Stimulated activated CD4-positive, alpha-beta T cell treated with anti-CD3 and anti-CD28 coated beads, Interleukin-2, amount 100 ng/mL, for 48 hours (primary cell): ENCODE measurements at places on chromosomes 7 and 10.

GRCh38 chr7:155351120-155351870, 53.6 kb downstream of the INSIG1 start:
- DNase-seq: no peak

DNA sequence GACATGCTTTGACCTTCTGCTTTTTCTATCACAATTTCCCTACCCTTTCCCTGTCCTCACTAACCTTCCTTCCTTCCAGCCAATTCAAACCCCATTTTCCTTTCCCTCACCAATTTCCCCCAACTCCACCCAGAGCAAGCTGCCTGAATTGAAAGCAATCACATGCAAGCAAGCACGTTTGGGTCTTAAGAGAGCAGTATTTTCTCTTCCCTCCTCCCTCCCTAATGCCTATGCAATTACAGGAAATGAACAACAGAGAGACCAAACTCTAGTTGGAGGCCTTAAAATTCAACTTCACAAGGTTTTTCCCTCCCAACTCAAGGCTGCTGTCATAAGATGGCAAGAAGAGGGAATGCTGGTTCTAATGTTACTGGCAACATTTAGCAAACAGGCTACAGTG, 117.2 kb downstream of the MYOF start:
- no peak for DNase-seq

GRCh38 chr10:30897547-30897946, 134.1 kb downstream of the ZNF438 start:
- no peak for DNase-seq

- peak; percentile 23 for DNase-seq
These were observed 14.9 kb downstream of the CAMK2G start for GRCh38 chr10:73859428-73859783.

DNA sequence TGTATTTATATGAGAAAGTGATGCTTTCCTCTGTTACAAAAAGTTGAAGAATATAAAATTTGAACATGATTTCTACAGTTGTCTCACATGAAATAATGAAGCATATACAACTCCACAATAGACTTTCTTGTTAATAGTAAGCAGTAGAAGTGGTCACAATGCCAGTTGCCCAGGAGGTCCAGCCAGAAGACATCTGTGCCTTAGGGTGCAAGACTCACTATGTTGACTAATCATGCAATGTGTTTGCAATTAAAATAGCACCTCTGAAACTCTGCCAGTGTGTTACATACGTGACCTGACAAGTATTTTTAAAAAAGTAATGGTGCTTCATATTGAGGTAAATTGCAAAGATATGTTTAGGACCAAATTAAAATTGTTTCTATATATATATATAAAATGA, 547.2 kb downstream of the ETV1 start:
- no peak for DNase-seq

DNA sequence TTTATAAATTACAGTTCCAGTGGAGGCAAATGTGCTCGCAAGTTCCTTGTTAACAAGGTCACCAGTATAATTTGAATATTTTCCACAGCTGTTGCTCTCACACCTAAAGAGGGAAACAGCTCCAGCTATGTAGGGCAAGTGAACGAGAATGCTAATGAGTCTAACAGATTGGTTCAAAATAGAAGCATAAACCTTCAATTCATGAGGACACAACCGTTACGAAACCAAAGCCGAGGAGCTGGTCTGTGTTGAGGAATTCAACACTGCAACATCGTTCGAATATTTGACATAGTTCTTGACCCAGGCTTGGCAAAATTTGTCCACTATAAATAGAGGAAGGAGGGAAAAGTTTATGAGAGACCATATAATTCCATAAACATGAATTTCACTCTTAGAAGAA, 161.3 kb downstream of the KLF6 start:
- DNase-seq: no peak

- DNase-seq: no peak
These were observed 105.4 kb upstream of the KIF5B start for GRCh38 chr10:32161586-32161985.

DNA sequence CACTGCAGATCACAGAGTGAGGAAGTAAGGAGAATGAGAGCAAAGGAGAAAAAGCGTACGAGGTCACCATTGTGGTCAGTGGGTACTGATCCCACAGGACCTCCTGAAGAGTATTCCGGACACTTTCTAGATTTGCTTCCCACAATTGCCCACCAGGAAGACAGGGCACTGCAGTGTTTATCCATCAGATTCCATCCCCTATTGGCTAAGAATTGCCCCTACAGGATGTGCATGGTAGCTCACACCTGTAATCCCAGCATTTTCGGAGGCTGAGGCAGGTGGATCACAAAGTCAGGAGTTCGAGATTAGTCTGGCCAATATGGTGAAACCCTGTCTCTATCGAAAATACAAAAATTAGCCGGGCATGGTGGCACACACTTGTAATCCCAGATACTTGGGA, 5.3 kb upstream of the FHIP2A start:
- no peak for DNase-seq

DNA sequence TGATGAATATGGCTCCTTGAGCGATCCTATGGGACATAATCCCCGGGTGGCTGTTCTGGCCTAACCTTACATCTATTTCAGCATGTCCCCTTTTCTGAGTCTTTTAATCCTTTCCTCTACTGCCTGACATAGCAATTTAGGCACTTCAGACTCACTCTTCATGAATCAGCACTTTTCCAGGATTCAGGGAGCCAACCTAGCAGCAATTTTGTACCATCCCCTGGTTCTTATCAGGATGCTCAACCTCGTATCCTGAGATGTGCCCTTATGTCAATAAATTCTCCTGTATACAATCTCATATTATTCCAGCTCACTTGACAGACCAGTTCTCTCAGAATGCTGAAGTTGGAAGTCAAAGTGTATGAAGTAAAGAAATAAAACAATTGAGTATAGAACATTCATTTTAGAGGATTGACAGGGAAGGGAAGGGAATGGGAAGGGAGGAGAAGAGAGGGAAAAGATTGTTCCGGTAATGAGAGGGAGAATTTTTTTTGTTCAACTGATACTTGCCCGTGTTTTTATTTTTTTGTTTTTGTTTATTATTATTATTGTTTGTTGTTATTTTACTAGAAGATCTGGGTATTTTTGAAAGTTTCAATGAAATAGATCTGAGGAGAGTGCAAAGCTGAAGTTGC, 8.2 kb upstream of the ZC3HAV1 start:
- DNase-seq: no peak

DNA sequence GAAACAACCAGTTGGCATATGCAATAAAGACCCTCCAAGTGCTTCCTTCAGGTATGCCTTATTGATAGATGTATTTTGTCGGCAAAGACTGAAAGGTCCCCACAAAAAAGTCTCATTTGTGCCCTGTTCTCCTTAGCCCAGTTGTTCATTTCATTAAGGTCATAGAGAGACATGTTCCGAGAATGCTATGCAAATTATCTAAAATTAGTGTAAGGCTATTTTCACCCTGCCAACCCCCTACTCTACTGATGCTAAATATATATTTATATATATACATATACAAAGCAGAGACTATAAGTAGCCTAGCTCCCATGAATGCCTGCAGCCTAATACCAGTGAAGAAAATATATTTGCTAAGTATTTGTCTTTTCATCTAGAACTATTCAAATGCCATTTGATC, 96.7 kb upstream of the ADO start:
- no peak for DNase-seq

- no peak for DNase-seq
These were observed 40.2 kb downstream of the ANTXRL start for GRCh38 chr10:46326971-46327370.

DNA sequence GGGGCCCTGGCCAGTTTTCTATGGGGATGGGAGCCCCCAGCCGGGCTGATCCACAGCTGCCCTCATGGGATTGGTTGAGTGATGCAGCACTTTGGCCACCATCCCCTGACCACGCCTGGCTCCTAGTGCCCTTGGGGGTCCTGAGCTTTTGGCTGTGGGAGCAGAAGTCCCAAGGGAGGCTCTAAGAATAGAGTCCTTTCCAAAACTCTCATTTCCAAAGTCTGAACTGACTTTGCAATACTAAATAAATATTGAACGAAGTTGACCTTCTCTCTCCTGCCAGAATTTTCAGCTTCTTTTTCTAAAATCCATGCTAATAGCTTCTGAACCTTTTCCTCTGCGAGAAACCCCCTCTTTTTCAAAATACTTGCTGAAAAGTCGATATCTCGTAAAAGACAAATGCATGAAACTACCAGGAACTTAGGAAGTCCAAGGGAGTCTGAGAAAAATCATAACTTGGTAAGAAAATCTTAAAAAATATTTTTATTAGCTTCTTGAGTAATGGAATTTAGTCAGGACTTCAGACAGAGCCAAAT, 62.7 kb upstream of the IGFBP3 start:
- no peak for DNase-seq

DNA sequence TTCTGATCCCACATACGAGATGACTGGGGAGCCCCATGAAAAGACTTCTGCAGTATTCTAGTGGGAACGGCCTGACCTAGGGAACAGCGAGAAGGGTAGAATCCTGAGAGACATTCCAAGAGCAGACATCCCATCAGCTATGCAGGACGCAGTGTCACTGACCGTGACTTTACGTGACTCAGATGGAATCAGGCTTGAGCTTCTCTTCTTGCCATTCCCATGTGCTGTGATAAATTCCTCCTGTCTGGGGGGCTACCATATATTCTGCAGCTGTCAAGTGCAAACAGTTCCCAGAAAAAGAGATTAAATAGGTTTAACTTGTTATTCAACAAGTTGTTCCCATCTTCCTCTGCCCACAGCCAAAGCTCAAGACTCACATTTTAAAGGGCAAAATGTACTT, 73.1 kb upstream of the PDE1C start:
- DNase-seq: no peak

DNA sequence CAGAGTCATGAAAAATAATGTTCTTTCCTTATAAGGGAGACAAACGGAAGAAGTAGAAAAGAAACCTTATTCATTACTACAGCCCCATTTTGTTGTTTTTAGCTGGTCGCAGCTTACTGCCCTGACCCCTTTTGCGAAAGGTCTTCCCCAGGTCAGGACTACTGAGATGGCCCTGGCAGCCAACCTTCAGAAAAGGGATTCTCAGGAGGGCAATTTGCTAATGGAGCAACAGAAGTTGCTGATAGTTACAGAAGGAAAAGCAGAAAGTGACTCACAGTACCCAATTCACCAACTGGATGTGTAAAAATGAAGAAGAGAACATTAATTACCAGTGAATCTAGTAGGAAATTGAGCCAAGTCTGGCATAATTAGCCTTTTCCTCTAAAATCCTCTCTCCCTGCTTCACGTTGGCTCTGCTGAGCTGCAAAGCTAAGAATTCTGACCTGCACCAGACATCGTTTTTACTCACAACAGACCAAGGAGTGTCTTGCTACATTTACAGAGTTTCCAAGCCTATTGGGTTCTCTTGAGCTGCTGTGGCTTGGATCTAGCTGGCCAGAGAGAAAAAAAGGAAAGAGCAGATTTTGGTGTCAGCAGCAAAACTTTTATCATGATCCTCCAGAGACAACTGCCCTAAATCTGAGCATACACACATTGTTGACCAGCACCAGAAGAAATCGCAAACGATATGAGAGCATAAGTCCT, 499.9 kb upstream of the FZD8 start:
- DNase-seq: no peak

DNA sequence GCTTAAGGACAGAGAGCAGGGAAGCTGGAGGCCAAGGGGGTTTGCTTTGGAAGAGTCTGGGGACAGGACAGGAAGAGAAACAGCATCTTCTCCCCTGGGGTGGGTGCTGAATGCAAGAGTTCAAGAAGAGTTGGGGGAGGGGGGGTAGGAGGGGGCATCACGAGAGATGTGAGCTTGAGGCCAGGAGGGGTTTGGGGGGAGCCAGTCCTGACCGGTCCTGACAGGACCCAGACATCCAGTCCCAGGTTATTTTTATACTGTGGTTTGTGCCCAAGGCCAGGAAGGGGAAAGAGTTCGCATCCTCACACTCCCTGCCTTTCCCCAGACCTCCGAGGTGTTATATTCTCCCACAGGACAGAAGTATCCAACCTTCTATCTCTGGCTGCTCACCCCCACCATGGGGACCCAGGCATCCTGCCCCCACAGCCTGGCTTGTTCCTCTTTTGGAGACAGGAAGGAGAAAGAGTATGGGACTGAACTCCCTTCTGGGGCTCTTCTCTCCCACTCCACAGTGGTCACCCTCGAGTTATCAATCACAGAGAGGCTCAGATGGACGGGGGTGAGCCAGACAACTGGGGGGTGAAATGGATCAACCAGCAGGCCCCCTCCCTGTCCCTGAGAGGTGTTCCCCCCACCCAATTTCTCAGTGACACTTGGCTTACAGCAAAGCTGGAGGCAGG, 2.8 kb downstream of the TSC22D4 start:
- DNase-seq: no peak

GRCh38 chr7:47670729-47671128, 88.8 kb upstream of the TNS3 start:
- DNase-seq: no peak

- no peak for DNase-seq
These were observed 222.8 kb downstream of the PTN start for GRCh38 chr7:137120690-137121089.

GRCh38 chr10:60334991-60335390, 54.7 kb downstream of the ANK3 start:
- no peak for DNase-seq

GRCh38 chr10:13945390-13946208, 358.8 kb downstream of the PRPF18 start:
- no peak for DNase-seq

DNA sequence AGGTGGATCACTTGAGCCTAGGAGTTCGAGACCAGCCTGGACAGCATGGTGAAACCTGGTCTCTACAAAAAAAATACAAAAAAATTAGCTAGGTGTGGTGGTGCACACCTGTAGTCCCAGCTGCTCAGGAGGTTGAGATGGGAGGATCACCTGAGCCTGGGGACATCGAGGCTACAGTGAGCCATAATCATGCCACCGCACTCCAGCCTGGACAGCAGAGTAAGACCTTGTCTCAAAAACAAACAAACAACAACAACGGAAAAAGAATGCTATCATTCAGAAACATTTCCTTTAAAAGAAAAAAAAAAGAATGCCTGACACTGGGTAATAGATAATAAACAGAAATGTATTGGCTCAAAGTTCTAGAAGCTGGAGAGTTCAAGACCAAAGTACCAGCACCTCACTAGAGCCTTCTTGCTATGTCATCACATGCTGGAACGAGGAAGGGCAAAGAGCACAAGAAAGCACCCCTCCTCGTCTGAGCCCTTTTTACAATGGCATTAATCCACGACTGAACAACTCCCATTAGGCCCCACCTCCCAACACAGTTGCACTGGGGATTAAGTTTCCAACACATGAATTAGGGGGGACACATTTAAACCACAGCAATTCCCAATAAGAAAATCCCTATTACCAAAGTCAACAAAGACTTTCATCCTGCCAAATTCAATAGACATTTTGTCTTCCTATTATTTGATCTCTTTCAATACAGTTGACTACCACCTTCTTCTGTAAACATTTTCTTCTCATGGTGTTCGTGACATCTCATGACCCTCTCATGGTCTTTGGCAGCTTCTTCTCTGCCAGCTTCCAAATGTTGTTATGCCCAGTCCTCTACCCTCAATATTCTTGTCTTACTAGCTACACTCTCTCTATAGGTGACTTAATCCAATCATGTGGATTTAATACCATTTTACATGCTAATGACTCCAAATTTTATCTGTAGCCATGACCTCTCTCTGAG, 20.0 kb downstream of the AKR1D1 start:
- no peak for DNase-seq

DNA sequence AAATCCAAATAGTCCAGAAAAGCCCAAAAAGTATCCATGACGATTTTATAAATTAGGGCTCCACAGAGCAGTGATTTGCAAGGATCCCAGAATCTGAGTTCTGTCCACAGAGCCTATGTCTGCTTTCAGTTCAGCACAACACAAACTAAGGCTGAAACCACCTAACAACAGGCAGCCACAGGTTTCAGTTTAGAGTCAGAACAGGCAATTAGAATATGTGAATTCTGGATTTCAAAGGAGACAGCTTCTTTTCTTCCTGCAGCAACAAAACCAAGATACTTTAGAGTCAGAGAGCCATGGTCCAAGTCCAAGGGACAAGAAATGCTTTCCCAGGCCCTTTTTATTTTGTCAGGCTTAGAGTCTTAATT, 23.6 kb downstream of the IFIT3 start:
- DNase-seq: no peak
